ENCODE measurements at places on chromosomes 2 and 18. TPM values are rescaled to one million over a fixed set of nuclear protein-coding genes. Genes with fewer than 3 reads are reported as not detected.
A peak's percentile ranks its signal among the peaks of the same experiment; 100 is the strongest.

GRCh38 chr2:169036736-169037440 is 5.8 kb upstream of the ABCB11 start:
- peaks cover 3% of the 10 kb centered on the region for H3K4me1 ChIP-seq
- H3K27me3 ChIP-seq: no peaks in the 10 kb centered on the region
- no peak for DNase-seq

DNA sequence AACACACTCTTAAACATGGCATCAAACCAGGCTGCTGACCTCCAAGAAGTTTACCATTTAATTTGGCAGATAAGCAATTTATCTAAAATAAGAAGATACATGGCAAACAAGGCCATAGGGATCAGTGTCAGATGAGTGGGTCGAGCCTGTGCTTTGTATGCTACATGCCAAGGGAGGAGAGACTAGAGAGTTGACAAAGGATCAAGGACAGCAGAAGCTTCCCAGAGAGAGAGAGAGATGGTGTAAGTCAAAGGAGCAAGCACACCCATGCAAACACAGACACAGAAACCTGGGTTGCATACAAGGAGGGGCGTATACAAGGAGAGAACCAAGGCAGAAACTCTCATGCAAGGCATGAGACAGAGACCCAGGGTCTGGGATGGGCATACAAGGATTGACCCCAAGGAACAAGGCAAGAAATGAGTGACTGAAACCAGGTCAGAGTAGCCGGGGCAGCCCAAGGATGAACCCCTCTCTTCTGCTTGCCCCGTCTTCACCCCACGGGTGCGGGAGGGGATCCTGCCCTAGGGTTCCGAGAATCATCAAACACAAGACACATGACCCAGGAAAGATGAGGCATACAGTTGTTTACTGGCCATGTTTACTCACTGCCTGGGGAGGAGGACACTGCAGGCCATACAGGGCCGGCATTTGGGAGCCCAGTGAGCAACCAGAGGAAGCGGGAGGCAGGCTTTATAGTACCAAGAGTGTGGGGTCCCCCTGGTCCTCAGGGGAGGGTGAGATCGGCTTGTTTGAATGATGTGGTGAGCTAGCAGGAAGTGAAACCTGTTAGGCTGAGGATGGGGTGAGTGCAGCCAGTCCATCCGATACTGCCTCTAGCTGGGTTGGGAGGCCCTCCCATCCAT is 529.2 kb upstream of the ID2 start:
- no peak for DNase-seq
- H3K4me1 ChIP-seq: no peaks in the 10 kb centered on the region
- H3K27me3 ChIP-seq: no peaks in the 10 kb centered on the region
- no peak overlapping the region for H3K27ac ChIP-seq
- no peak overlapping the region for H3K4me3 ChIP-seq

- no peak overlapping the region for H3K4me3 ChIP-seq
- DNase-seq: no peak
- no peak overlapping the region for H3K27ac ChIP-seq
- no peaks in the 10 kb centered on the region for H3K36me3 ChIP-seq
Observed at GRCh38 chr2:143881246-143881645, 638.7 kb downstream of the ZEB2 start.

- no peaks in the 10 kb centered on the region for H3K36me3 ChIP-seq
- H3K4me3 ChIP-seq: no peak overlapping the region
- H3K27ac ChIP-seq: no peak overlapping the region
- no peaks in the 10 kb centered on the region for H3K4me1 ChIP-seq
- no peaks in the 10 kb centered on the region for H3K27me3 ChIP-seq
Observed at GRCh38 chr2:6700335-6700734, 165.4 kb downstream of the CMPK2 start.

GRCh38 chr18:8264861-8265411 is 344.3 kb upstream of the RAB12 start:
- no peaks in the 10 kb centered on the region for H3K4me1 ChIP-seq
- no peak overlapping the region for H3K27ac ChIP-seq
- DNase-seq: no peak

GRCh38 chr18:74040459-74041332 is 106.9 kb downstream of the FBXO15 start:
- peak; percentile 60 for DNase-seq

GRCh38 chr18:59918320-59918755 is 18.5 kb downstream of the PMAIP1 start:
- DNase-seq: peak; percentile 71
- no peaks in the 10 kb centered on the region for H3K27me3 ChIP-seq
- H3K4me3 ChIP-seq: no peak overlapping the region
- peaks cover 11% of the 10 kb centered on the region for H3K4me1 ChIP-seq
- H3K27ac ChIP-seq: no peak overlapping the region

- peak overlapping the region; percentile 78 for H3K27ac ChIP-seq
- DNase-seq: peak; percentile 61
- H3K4me3 ChIP-seq: no peak overlapping the region
- peaks cover 32% of the 10 kb centered on the region for H3K4me1 ChIP-seq
Observed at GRCh38 chr2:45992021-45992740, 305.0 kb upstream of the EPAS1 start.

DNA sequence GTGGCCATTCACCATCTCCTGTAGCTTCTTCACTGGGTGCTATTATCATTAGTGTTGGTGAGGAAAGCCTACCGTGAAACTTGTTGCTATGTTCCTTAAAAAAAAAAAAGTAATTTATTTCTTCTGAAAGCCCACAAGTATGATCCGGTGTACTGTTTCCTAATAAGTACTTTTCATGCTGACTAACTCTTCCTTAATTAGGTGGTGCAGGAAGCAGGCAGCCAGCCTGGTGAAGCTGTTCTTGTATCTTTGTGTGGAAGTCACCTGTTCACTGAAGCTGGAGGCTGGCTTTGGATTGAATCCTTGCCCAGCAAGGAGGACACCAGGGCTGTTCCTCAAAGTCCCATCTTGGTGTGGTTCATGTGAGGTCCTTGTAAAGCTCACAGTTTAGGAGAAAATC is 321.7 kb upstream of the THSD7B start:
- no peaks in the 10 kb centered on the region for H3K4me1 ChIP-seq
- no peaks in the 10 kb centered on the region for H3K36me3 ChIP-seq
- no peak overlapping the region for H3K27ac ChIP-seq
- no peak for DNase-seq

DNA sequence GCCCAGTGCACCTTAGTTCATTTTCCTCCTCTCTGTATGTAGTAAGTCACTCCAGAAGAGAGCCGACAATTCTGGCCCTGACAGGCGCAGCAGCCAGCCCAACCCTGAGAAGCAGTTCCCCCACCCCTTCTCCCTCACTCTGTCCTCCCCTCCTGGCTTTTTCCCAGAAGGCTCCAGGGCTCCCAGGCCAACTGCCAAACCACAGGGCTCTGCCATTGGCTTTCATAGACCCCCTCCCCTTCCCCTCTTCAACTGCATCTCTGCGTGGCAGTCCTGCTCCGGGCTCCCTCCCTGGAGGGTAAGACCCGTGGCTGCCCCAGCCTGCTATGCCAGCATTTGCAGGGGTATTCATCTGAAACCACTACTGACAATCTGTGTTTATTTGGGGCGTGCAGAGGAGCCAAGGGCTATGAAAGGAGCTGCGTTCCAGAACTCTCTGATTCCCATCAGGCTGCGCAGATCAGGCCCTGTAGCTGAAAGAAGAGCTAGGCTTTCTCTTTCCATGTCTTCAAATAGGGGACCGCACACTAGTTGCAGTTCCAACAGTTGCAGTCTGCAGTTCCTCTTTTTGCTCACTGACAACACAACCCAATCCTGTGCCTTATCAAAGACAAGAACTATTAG is 388.6 kb upstream of the TNP1 start:
- H3K4me3 ChIP-seq: no peak overlapping the region
- H3K27me3 ChIP-seq: no peaks in the 10 kb centered on the region
- no peaks in the 10 kb centered on the region for H3K36me3 ChIP-seq
- DNase-seq: peak; percentile 59

DNA sequence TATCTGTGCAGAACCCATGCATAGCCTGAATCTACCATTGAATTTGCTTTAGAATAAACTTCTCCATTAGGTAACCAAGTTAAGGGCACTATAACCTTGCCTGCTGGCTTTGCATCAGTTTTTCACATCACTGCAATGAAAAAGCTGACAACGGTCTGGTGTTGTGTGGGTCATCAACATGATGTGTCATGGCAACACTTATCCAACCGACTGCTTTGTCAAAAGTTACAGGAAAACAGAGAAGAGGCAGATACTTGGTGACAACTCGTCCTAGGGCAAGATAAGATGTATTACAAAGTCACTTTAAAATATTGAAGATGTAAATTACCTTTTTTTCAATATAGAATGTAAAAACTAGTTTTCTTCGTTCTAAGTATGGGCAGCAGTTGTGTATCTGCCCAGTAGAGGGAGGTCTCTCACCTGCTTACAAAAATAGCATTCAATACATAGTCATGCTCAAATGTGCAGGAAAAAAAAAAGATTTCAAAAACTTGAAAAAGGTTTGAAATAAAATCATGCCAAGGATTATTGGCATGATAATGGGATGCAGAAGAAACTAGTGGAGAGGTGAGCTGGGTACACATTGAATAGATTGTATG is 96.3 kb downstream of the EVA1A start:
- H3K27me3 ChIP-seq: no peaks in the 10 kb centered on the region
- no peak overlapping the region for H3K4me3 ChIP-seq
- H3K4me1 ChIP-seq: no peaks in the 10 kb centered on the region

- H3K27me3 ChIP-seq: no peaks in the 10 kb centered on the region
- peaks cover 26% of the 10 kb centered on the region for H3K4me1 ChIP-seq
- no peak for DNase-seq
- H3K27ac ChIP-seq: no peak overlapping the region
Observed at GRCh38 chr2:117982376-117983033, 31.4 kb downstream of the CCDC93 start.

- no peak overlapping the region for H3K27ac ChIP-seq
- no peaks in the 10 kb centered on the region for H3K4me1 ChIP-seq
Observed at GRCh38 chr2:224278531-224278930, 123.4 kb downstream of the FAM124B start.

The CNDP1 gene
- not detected for total RNA-seq

- H3K27me3 ChIP-seq: no peaks in the 10 kb centered on the region
- no peak for DNase-seq
- H3K27ac ChIP-seq: no peak overlapping the region
- H3K36me3 ChIP-seq: peaks cover 80% of the 10 kb centered on the region
Observed at GRCh38 chr2:241412144-241412543, 56.1 kb downstream of the FARP2 start.

The CCL20 gene
- 1.6 TPM for total RNA-seq

The RND3 gene
- 20.8 TPM for total RNA-seq
